ENCODE measurements at places on chromosomes 7 and 10.

GRCh38 chr10:104417637-104418292 is 64.1 kb downstream of the CFAP58 start:
- DNase-seq: no peak

DNA sequence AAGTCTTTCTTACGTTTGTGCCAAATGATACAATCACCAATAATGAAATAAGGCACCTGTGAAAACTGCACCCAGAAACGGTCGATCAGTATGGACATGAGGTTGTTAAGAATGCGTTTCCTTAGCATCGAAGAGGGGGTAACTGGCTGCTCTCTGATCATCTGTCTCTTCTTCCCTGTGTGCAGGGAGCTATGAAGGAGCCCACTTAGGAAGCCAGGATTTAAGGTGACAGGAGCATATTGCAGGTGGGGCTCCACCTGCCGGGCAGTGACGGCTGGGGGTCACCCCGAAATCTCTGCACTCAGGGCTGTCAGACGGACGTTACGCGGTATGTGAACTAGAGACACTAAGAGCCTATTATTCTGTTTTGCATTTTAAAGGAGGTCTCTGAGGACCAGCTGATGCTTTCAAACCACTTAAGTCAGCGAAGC is 64.5 kb downstream of the CARD11 start:
- DNase-seq: no peak

- DNase-seq: no peak
Measured at GRCh38 chr10:124596116-124596785, 134.6 kb downstream of the LHPP start.

DNA sequence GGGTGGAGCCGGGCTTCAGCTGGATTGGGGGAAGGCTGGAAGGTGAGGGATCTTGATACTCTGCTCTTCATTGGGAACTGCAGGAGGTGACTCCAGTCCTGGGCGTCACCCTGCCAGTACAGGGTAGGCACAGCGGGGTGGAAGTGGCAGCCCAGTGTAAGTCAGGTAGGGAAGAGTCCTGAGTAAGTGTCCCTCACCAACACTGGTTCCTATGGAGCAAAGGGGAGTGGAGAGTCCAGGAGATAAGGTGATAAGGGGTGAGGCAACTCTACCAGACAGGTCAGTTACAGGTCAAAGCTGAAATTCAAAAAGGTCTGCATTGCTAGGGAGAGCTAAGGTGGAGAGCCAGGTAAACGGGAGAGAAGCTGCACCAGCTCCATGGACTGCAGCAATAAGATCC is 145.6 kb upstream of the NFE2L3 start:
- DNase-seq: no peak

DNA sequence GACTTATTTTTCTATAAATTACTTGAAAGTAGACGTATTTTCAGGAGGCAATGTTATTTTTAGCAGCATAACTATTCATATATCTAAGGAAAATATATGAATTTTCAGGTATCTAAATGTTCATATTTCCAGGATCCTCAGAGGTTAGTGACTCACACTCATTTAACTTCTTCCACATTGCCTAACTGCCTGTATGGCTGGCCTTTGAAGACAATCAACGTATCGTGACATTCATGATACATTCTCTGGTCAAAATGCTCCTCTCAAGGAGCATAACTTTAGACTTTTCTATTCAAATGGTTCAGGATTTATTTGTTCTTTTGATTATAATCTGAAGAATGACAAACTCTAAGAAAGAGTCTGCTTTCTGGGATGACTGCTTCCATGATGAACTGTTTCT is 89.3 kb downstream of the SEMA3C start:
- no peak for DNase-seq

DNA sequence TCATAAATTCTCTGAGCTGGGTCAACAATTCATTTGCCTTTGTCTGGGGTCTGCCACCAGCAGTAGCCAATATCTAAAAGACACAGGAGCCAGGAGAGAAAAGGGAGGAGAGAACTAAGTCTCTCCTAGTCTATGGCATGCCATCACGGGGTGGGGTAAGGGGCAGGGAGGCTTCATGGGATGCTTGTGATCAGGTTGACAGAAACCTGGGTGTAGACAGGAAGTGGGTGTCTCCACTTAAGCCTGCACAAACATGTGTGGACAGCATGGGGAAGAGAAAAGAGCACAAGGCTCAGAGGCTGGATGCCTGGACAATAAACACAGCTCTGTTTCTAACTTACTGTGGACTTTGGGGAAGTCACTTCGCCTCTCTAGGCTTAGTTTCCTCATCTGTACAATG is 11.5 kb upstream of the C10orf53 start:
- DNase-seq: no peak

GRCh38 chr7:90749262-90749661 is 153.1 kb downstream of the CDK14 start:
- no peak for DNase-seq

DNA sequence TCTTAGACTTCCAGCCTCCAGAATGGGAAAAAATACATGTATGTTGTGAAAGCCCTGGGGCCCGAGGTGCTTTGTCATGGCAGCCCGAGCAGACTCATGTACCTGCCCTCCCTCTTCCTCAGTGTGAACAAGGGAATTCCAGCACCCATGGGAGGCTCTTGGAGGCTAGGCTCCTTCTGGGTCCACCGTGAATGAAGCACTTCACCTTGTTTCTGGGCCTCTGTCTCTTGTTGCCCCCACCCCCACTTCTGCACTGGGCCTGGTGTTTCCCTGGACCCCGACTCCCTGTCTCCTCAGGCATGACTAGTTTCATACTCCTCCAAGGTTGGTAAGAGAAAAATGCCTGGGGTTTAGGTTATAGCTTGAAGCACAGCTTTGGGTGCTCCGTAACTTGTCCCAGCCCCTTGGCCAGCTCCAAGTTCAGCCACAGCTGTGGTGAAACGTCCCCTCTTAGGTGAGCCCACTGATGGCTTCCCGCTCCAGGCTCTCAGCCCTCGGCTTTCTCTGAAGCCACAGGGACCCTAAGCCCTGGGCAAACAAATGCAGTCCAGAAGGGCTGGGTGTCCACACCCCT is 30.2 kb upstream of the ARHGAP22 start:
- DNase-seq: no peak

- no peak for DNase-seq
Measured at GRCh38 chr10:112071596-112072133, 111.9 kb downstream of the GPAM start.

DNA sequence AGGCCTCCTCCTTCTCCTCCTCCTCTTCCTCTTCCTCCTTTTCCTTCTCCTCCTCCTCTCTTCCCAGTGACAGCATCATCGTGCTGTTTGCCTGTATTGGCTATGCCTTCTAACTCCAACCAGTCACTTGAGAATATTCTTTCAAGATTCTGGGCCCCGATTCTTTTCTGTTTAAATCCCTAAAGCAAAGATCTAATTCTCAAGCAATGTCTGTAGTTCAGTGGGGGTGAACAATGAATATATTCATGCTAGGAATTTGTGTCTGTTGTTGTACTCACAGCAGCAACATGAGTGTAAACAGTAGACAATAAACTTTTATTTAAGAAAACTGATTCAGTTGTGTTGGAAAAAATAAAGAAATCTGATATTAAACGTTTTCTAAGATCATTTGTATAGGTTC is 30.7 kb downstream of the NUDT5 start:
- DNase-seq: no peak

DNA sequence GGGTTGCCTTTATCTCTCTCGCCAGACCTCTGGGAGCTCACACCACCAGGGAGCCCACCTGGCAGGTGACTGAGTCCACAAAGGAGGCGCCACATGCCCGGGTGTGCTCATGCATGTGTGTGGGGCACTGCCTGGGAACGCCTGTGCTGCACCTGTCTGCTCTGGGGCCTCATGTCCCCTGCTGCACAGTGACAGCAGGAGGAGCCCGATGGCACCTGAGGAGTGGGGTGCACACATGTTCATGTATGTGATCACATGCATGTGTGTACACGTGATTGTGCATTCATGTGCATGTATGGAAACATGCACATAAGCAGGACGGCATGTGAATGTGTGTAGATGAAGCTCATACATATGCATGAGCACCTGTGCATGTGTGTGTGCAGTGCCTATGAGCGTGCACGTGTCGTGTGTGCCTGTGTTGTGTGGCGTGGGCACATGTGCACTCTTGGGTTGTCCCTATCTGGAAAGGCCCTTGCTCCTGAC is 22.0 kb downstream of the YKT6 start:
- no peak for DNase-seq

- DNase-seq: no peak
Measured at GRCh38 chr10:13587391-13587790, 626 bp downstream of the PRPF18 start.

GRCh38 chr7:80247144-80247543 is 112.5 kb downstream of the GNAI1 start:
- no peak for DNase-seq

DNA sequence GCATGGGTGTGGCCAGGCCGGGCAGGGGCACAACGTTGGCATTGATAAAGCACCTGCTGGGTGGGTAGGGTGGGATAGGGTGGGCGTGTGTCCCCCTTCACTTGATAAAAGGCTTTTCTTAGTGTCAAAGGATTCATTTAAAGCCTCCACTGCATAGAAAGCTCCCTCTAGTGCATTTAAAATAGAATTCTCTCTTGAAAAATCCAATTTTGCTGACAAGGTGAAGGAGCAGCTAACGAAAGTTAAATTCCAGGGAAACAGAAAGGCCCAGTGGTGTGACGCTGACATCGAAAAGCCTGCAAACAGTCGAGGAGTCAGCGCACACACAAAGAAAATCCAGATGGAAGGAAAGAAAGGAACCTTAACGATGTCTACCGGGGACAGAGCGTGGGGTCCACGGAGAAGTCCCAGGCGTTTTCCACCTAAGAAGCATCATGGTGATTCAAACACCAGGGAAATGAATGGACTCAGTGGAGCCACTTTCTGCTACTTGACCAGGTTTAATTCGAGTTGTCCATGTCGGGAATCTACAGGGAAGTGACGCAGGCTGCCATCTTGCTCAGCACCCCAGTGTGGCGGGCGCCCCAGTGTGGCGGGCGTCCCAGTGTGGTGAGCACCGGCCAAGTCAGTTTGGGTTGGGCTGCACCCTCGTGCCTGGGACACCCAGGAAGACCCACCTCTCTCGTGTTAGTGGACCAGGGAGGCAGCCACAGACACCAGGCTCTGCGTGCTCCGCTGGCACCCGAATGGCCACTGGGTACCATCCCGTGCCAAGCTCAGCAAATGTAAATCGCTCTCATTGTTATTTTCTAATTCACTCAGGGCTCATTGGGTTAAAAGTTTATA is 217.8 kb downstream of the DNAJB6 start:
- no peak for DNase-seq

- no peak for DNase-seq
Measured at GRCh38 chr10:20017961-20018360, 201.7 kb downstream of the PLXDC2 start.

DNA sequence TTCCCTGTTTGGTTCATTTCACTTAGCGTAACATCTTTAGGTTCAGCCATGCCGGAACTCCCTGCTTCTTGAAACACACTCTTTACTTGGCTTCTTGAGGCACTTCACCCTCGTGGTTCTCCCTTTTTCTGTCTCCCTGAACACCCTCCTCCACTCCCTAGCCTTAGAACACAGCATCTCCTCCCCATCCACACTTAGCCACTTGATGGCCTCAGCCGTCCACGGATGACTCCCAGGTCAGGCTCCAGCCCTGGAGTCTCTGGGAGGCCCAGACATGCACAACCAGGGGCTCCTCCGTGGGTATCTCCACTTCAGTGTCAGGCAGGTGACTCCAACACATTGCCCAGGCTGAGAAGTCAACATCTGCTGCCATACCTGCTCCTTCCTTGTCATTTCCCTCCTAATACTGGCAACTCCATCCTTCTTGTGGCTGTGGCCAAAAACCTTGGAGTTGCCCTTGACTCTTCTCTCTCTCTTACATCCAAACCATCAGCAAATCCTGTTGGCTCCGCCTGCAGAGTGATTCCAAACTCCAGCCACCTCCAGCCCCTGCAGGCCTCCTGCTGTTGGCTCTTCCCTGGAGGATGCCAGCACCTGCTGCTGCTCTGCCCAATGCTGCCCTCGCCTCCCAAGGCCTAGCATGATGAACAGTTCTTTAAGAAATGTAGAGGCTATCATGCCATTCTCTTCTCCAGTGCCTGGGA is 8.4 kb upstream of the INMT start:
- no peak for DNase-seq

DNA sequence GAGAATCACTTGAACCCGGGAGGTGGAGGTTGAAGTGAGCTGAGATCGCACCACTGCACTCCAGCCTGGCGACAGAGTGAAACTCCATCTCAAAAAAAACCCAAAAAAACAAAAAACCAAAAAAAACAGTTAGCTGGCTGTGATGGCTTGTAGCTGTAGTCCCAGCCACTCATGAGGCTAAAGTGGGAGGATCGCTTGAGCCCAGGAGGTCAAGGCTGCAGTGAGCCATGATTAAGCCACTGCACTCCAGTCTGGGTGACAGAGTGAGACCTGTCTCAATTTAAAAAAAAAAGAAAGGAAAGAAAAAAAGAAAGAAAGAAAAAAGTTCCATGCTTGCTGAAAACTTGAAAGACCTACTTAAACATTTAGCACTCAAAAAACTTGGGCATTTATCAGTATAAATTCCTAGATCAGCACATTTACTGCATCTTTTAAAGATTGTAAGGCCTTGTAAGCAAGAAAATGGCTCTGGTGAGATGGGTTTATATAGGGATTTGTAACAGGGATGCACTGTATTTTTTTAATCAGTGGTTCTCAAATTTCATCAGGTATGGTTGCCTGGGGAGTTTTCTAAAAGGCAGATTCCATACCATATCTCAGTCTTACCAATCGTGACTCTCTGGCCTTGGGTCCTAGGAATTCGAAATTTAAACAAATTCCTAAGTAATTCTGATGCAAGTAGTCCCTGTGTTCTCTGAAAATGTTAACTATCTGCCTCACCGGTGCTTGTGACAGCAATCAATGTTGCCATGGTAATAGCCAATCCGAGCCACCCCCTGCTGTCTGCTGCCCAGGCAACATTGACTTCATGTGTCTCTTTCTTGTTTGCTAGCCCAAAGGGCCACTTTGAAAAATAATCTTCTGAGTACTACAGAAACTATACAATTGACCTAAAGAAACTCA is 11.5 kb upstream of the NT5C2 start:
- no peak for DNase-seq

- DNase-seq: no peak
Measured at GRCh38 chr7:107726356-107727130, 17.4 kb upstream of the CBLL1 start.

DNA sequence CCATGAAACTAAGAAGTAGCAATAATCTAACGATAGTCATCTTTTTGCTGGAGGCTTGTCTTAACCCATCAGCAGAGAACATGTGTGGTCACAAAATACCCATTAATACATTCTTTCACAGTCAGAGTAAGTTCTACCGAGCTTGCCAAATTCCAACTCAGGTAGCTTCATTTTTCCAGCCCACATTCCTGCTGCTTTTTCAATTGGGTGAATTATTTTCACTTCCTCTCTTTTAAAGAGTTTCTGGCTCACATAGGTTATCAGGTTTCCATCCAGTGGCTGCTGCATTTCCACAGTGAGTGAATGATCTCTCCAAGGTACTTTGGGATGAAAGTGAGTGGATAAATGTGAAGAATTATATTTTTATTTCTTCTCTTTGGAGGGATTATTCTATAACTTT is 233.1 kb downstream of the SEMA3E start:
- DNase-seq: peak; percentile 11

- DNase-seq: no peak
Measured at GRCh38 chr10:4291990-4292389, 507.0 kb upstream of the KLF6 start.

Measured in left kidney (tissue), 8 donors.